ENCODE measurements at places on chromosomes 6 and 20.

GRCh38 chr20:7736336-7736735 is 203.9 kb downstream of the HAO1 start:
- H3K36me3 ChIP-seq = no peaks in the 10 kb centered on the region
- no peak overlapping the region for H3K4me3 ChIP-seq
- no peaks in the 10 kb centered on the region for H3K4me1 ChIP-seq
- DNase-seq = no peak
- no peak overlapping the region for H3K27ac ChIP-seq

DNA sequence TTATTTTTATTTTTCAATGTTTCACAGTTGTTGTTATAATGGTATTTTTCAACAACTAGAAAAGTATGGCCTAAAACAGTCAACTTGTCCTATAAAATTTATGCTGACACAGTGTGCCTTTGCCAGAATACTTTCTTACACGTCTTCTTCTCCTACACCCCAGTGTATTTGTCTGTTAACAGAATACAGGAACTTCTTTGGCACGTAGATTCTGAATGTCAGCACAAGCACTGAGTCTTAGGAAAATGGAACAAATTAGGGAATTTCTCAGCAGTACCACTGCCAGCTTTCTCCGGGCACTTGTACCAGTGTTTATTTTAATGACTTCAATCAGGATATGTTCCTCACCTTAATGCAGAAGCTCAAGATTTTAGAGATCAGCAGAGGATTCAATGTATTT is 26.7 kb upstream of the AKIRIN2 start:
- H3K4me1 ChIP-seq = peaks cover 40% of the 10 kb centered on the region
- H3K4me3 ChIP-seq = no peak overlapping the region
- H3K27me3 ChIP-seq = no peaks in the 10 kb centered on the region
- H3K27ac ChIP-seq = no peak overlapping the region
- no peaks in the 10 kb centered on the region for H3K36me3 ChIP-seq

DNA sequence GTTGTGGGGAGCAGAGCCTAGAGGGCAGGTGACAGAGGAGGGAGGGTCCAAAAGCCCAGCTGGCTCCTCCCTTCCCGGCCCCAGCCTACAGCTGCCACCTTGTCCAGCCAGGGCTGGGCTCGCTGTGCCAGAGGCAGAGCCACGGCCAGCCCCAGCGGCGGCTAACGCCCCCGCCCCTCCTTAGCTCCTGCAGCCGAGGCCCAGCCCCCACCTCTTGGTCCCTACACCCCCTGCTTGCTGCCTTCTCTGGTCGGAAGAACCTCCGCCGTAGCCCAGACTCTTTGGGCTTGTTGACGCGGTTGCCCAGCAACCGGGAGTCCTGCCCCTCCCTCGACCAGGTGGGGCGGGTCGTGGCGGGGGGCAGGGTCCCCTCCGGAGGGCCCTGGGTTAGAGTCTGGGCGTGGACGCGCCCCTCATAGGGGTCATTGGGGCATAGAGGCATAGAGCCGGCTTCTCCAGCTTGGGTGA is 521 bp upstream of the LKAAEAR1 start:
- peaks cover 27% of the 10 kb centered on the region for H3K4me1 ChIP-seq
- H3K4me3 ChIP-seq = no peak overlapping the region
- H3K36me3 ChIP-seq = no peaks in the 10 kb centered on the region
- no peak for DNase-seq

DNA sequence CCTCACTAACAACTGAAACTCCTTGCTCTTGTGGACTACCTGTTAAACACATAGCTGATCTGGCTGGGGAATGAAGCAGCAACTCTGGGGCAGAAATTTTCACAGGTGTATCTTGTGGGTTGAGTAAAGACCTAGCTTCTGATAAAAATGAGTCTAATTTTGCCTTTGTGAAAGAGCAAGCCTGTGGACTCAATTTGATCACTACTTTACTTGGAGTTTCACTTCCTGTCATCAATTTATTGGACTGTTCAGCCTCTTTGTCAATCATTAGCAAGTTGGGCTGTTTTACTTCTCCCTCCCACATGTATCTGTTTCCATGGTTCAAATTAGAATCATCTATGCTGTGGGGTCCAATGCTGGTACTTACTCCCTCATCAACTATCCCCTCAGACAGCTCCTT is 29.6 kb upstream of the CRIP3 start:
- no peaks in the 10 kb centered on the region for H3K4me1 ChIP-seq
- no peak overlapping the region for H3K4me3 ChIP-seq
- H3K27ac ChIP-seq = no peak overlapping the region
- no peaks in the 10 kb centered on the region for H3K27me3 ChIP-seq
- no peak for DNase-seq

- H3K27ac ChIP-seq = no peak overlapping the region
- H3K4me3 ChIP-seq = no peak overlapping the region
- DNase-seq = no peak
- H3K27me3 ChIP-seq = peaks cover 17% of the 10 kb centered on the region
- H3K36me3 ChIP-seq = no peaks in the 10 kb centered on the region
- no peaks in the 10 kb centered on the region for H3K4me1 ChIP-seq
Observed at GRCh38 chr6:37507690-37508421, 8.2 kb upstream of the CCDC167 start.

- no peak overlapping the region for H3K4me3 ChIP-seq
- H3K27me3 ChIP-seq = no peaks in the 10 kb centered on the region
- no peaks in the 10 kb centered on the region for H3K36me3 ChIP-seq
- H3K27ac ChIP-seq = no peak overlapping the region
Observed at GRCh38 chr6:139295901-139296300, 4.1 kb upstream of the TXLNB start.

DNA sequence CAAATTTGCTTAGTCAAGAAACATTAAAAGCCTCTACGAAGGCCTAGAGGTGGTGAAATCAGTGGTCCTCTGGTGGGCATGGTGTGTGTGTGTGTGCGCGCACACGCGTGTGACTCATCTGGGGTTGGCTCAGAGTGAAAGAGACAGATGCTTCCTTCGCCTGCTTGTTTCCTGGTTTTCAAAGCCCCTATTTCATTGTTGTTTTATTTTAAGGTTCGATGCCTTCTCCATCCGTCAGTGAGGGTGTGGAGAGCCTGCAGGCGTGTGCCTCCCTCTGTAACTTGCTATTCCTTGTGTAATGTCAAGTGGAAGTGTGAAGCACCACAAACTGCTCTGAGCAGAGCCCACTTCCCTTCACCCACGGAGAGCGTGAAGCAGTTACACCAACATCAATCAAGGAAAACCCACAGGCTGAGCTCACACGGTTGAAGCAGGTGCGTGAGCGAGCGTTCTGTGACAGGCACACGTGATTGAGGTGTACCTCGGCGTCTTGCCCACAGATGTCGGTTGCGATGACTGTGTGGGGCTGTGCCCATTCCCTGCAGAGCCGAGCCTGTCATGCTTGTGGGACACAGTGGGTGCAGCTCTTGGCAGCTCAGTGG is 233.9 kb downstream of the PRL start:
- no peak overlapping the region for H3K4me3 ChIP-seq
- DNase-seq = no peak
- H3K4me1 ChIP-seq = no peaks in the 10 kb centered on the region

GRCh38 chr20:59831916-59832270 is 101.5 kb downstream of the SYCP2 start:
- H3K36me3 ChIP-seq = no peaks in the 10 kb centered on the region
- no peak for DNase-seq
- H3K27ac ChIP-seq = no peak overlapping the region
- no peak overlapping the region for H3K4me3 ChIP-seq

- no peak for DNase-seq
- no peaks in the 10 kb centered on the region for H3K4me1 ChIP-seq
- no peaks in the 10 kb centered on the region for H3K36me3 ChIP-seq
- H3K27ac ChIP-seq = no peak overlapping the region
- no peaks in the 10 kb centered on the region for H3K27me3 ChIP-seq
Observed at GRCh38 chr6:29641430-29642148, 8.6 kb upstream of the GABBR1 start.

DNA sequence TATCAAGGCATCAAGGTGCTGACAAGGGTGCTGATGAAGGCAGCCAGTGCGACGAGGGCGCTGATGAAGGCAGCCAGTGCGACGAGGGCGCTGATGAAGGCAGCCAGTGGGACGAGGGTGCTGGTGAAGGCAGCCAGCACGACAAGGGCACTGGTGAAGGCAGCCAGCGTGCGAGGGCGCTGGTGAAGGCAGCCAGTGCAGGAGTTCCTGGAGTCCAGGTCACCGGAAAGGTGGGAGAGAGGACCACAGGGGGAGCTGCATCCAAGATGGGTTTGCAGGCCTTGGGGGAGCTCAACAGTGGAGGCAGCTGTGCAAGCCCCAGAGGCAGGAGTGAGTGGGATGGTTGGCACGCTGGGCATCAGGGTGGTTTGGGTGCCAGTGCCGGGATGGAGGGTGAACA is 176.3 kb downstream of the TBXT start:
- H3K27me3 ChIP-seq = peaks cover 34% of the 10 kb centered on the region
- H3K36me3 ChIP-seq = no peaks in the 10 kb centered on the region
- DNase-seq = no peak
- no peak overlapping the region for H3K27ac ChIP-seq

DNA sequence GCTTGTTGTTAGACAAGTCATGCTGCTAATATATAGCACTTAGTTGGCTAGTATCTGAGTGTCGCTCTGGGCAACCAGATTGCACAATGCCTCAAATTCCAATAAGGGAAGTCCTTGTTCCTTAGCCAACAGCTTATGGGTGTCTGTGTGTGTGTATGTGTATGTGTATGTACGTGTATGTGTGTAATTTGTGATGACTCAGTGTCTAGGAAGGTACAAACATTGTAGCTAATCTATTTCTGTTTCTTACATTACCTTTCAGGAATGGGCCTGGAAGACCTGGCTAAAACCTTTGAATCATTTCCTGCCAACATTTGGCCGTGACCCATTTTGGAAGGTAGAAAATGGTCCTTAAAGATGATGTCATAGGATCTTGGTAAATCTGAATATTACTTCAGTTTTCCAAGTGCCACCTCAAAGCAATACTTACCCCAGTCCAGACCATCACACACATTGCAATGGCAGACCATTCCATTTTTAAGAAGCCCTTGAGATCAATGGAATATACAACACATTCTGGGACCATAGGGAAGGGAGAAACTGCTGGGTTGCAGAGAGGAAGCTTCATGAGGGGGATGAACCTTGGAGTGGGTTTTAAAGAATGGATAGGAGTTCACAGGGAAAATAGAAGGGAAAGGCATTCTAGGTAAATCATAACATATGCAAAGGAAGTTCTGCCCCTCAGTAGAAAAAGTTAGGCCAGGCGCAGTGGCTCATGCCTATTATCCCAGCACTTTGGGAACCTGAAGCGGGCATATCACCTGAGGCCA is 25.1 kb downstream of the NEDD9 start:
- H3K4me1 ChIP-seq = peaks cover 71% of the 10 kb centered on the region
- H3K27ac ChIP-seq = peak overlapping the region; percentile 70
- H3K4me3 ChIP-seq = no peak overlapping the region
- no peaks in the 10 kb centered on the region for H3K27me3 ChIP-seq

GRCh38 chr20:50218987-50219435 is 28.4 kb downstream of the CEBPB start:
- no peak overlapping the region for H3K27ac ChIP-seq
- no peak overlapping the region for H3K4me3 ChIP-seq
- no peak for DNase-seq

- peaks cover 43% of the 10 kb centered on the region for H3K36me3 ChIP-seq
- no peak overlapping the region for H3K4me3 ChIP-seq
- no peaks in the 10 kb centered on the region for H3K4me1 ChIP-seq
Observed at GRCh38 chr20:47675190-47676142, 109.8 kb downstream of the SULF2 start.

DNA sequence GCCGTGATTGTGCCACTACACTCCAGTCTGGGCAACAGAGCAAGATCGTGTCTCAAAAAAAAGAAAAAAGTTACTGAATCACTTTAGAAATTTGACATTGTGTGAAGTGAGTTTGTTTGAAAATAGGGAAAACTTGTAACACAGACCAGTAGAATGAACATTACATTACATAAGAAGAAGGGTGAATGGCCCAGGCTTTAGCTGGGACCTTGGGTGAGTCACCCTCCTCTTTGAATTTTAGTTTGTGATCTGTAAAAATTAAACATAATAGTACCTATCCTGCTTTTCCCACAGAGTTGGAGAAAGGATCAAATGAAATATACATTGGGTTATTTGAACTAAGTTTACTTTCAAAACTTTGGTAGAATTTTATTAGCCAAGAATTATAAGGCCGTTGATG is 56.3 kb downstream of the KCNS1 start:
- H3K36me3 ChIP-seq = no peaks in the 10 kb centered on the region
- H3K27ac ChIP-seq = no peak overlapping the region
- peaks cover 17% of the 10 kb centered on the region for H3K4me1 ChIP-seq
- no peak overlapping the region for H3K4me3 ChIP-seq
- DNase-seq = no peak
- no peaks in the 10 kb centered on the region for H3K27me3 ChIP-seq

GRCh38 chr6:116265041-116265829 is 11.4 kb upstream of the TSPYL4 start:
- no peak for DNase-seq
- no peak overlapping the region for H3K4me3 ChIP-seq

DNA sequence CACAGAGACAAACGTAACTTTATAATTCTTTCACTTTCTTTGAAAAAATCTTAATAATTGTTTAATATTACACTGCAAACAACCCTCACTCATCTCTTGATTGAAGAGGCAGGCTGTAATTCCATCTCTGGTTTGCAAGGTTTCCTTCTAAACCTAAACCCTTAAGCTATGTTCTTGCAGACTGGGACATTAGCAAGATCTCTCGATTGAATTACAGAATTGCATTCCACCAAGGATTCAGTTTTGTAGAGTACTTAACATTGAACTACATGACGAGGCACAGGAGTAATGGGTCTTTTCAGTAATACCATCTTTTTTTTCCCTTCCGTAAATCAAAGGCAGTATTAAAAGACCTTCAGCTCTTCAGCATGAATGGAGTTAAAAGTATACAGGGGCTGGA is 111.6 kb upstream of the EEF1E1 start:
- no peak overlapping the region for H3K27ac ChIP-seq
- no peak overlapping the region for H3K4me3 ChIP-seq
- no peaks in the 10 kb centered on the region for H3K4me1 ChIP-seq
- DNase-seq = no peak
- no peaks in the 10 kb centered on the region for H3K36me3 ChIP-seq

DNA sequence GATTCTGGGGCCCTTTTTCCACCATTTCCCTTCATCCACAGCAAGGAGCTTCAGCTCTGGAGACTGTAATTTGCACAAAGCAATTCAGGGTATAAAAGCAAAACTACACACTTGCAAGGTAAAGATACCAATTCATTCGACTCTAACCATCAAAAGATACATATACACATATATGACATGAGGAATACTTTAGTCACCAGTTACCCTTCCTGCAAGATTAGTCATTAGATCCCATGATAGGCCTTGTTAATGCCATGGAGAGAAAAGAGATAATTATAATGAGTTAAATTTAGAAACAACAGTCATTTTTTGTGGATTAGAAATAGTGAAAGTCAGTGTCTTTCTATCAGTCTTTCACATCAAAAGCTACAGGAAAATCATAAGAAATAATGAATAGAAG is 204.2 kb downstream of the KCNQ5 start:
- H3K4me1 ChIP-seq = no peaks in the 10 kb centered on the region
- no peaks in the 10 kb centered on the region for H3K36me3 ChIP-seq
- DNase-seq = no peak
- no peaks in the 10 kb centered on the region for H3K27me3 ChIP-seq
- H3K27ac ChIP-seq = no peak overlapping the region
- no peak overlapping the region for H3K4me3 ChIP-seq

Data from suprapubic skin (tissue), 4 donors.